ENCODE measurements at places on chromosomes 11 and 22.
A peak's percentile ranks its signal among the peaks of the same experiment; 100 is the strongest.

DNA sequence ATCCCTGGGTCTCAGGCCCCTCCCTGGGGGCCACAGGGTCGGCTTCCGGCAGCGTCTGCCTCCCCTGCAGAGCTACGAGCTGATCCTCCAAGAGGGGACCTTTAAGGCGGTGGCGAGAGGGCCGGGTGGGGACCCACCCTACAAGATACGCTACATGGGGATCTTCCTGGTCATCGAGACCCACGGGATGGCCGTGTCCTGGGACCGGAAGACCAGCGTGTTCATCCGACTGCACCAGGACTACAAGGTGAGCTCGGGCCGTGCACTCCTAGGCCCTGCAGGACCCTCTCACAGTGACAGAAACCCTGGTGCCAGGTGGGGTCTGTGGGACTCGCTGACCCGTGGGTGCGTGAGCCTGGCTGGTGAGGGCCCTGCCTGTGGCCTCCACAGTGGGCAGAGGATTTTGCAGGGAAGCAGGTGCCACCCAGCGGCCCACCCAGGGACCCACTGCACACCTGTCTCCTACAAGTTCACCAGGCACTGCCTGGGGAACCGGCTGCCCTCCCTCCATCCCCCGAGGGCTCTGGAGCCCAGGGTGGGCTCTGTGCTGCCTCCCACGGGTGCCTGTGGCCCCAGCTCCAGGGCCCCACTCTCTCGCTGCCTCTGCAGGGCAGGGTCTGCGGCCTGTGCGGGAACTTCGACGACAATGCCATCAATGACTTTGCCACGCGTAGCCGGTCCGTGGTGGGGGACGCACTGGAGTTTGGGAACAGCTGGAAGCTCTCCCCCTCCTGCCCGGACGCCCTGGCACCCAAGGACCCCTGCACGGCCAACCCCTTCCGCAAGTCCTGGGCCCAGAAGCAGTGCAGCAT lies 13.7 kb downstream of the MUC5B start:
- no peak for DNase-seq

DNA sequence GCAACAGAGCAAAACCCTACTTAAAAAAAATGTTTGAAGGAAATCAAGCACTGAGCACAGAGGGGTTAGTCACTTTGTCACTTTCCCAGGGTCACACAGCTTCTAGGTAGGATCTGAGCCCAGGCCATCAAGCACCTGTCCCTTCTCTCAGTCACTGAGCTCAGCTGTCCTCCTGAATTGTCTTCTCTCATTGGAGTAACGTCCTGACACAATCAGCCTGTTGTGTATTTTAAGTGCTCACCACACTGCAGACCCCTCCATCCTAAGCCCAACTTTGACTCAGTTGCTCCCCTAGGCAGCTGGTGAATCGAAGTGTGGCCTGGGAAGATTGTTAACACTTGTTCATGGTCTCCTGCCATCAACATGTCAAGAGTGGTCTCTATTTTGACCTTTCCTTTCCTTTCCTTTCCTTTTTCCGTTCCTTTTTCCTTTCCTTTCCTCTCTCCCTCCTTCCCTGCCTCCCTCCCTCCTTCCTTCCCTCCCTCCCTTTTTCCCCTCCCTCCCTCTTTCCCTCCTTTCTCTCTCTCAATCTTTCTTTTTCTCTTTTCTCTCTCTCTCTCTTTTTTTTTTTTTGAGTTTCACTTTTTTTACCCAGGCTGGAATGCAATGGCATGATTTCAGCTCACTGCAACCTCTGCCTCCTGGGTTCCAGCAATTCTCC lies 76.1 kb downstream of the PIWIL3 start:
- no peak for DNase-seq

- no peak for DNase-seq
These were observed 64.0 kb upstream of the TNRC6B start for GRCh38 chr22:40113696-40114095.

DNA sequence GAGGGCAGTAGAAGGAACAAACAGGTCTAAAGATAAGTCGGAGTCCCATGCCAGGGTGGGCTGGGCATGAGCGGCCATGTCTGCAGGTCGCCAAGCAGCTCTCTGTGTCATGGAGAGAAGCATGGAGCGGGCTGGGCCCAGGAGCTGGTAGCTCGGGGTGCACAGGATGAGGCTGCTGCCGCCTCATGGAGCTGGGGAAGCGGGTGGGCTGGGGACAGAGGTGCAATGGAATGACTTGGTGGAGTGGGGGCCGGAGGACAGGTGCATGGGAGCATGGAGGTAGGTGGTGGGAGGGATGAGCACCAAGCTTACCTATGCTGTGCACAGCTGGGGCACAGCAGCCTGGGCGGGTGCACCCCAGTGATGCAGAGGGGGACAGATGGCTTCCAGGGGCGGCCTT lies 3.6 kb downstream of the NRXN2 start:
- no peak for DNase-seq

DNA sequence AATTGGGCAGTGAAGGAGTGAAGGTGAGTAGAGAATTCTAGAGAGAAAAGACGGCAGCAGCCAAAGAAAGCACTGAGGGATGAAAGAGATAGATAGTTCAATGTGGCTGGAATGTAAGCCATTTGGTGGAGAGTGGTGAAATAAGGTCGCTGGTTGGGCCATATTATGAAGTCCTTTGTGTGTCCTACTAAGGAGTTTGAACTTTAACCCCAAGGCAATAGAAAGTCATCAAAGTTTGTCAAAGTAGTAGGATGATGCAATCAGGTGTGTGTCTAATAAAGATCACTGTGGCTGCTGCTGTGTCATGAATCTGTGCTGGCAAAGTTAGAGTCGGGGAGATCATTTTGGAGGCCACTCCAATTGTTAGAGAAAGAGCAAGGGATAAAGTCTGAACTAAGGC lies 18.7 kb downstream of the RNF121 start:
- DNase-seq, result no peak

DNA sequence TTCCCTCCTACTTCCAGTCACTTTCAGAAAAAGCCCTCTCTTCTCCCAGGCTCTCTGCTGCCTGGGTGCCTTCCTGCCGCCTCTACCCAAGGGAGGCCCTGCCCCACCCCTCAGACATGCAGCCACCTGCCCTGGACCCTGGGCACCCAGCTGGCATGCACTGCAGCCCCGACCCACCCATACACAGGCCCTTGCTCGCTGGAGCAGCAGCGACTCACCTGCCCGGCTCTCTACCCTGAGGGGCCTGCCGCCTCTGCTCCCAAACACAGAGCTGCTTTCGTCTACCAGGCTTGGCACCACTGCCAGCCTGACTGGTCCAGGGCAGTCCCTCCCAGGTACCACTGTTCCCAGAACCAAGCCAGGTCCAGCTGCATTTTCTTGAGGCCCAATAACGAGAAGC lies 1.2 kb upstream of the TSSK2 start:
- no peak for DNase-seq

GRCh38 chr11:71563406-71563805 lies 2.0 kb upstream of the KRTAP5-10 start:
- DNase-seq, result peak; percentile 45
